ENCODE measurements at places on chromosomes 3 and 15. TPM values are rescaled to one million over a fixed set of nuclear protein-coding genes. Genes with fewer than 3 reads are reported as not detected.

The C15orf62 gene
- 0.66 TPM for total RNA-seq

The USP13 gene
- total RNA-seq, result 8.0 TPM

The MCF2L2 gene
- total RNA-seq, result 0.38 TPM

The FETUB gene
- not detected for total RNA-seq

The DIS3L gene
- total RNA-seq, result 21.1 TPM

The SHQ1 gene
- total RNA-seq, result 19.8 TPM

The CBLB gene
- total RNA-seq, result 8.8 TPM

The ELL3 gene
- total RNA-seq, result 1.8 TPM

The TLR9 gene
- total RNA-seq, result not detected

The GALK2 gene
- total RNA-seq, result 43.7 TPM

The DPH3 gene
- total RNA-seq, result 16.5 TPM

The EPHA6 gene
- total RNA-seq, result not detected

The THAP10 gene
- 1.1 TPM for total RNA-seq

The KATNBL1 gene
- total RNA-seq, result 42.8 TPM

The DGKG gene
- 0.09 TPM for total RNA-seq

The CISH gene
- total RNA-seq, result 0.19 TPM

Data from endothelial cell of coronary artery (primary cell).